ENCODE measurements at places on chromosomes 3 and 15. TPM values are rescaled to one million over a fixed set of nuclear protein-coding genes. Genes with fewer than 3 reads are reported as not detected.
A peak's percentile ranks its signal among the peaks of the same experiment; 100 is the strongest.

Gene SH2D7
- 0.13 TPM for polyA plus RNA-seq

- no peak for DNase-seq
Measured at GRCh38 chr15:61248790-61249189, 19.7 kb upstream of the RORA start.

GRCh38 chr15:64149424-64149823, 2.1 kb upstream of the SNX22 start:
- DNase-seq = no peak

DNA sequence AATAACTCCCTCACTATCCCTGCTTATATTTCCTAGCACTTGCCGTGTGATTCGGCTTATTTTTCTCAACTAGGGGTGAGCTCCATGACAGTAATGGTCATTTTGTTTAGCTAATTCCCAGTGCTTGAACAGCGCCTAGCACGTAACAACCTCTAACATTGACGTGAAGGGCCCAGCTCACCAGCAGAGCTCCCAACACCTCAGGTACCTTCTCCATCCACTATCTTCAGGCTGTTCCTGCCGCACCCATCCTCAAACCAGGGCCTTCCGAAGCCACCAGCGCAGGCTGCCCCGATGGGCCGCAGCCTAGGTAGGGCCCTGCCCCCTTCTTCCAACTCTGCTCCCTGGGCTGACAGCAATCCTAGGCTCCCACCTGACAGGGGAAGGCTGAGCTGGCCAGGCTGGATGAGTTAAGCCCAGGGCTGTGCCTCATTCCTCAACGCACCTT, 751 bp upstream of the RPS17 start:
- peak; percentile 32 for DNase-seq

Gene MYL3
- 640 TPM for polyA plus RNA-seq

DNA sequence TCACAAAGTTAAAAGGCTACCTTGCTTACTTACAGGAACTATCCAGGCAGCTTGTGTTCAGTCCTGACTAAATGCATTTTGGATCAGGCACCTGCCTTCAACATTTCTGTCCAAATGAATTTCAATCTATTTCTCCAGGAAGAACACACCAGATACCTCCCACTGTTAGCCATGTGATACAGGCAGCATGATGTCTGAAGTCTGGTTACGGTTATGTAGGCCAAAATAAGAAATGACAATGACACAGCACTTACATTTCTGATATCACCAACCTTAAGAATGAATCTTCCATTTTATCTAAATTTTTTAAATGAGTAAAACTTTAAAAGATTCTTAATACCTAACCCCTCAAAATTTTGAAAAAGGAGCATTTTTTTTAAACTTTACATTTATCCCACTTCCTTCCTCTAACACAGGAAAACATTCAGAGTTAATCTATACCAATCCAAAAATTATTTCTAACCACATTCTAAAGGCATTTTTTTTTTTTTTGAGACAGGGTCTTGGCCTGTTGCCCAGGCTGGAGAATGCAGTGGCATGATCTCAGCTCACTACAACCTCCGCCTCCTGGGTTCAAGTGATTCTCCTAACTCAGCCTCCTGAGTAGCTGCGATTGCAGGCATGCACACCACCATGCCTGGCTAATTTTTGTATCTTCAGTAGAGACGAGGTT, at the start of gene MAP4:
Gene MAP4 (minus strand): TSS at position 116 of the 673 bp plus-strand sequence. CDS start 17,556 bp downstream, outside the sequence.
- no peak for DNase-seq

Gene IFT122
- polyA plus RNA-seq = 25.8 TPM

Gene ACY1
- 13.7 TPM for polyA plus RNA-seq

GRCh38 chr15:91243826-91244225, 143.8 kb downstream of the SV2B start:
- DNase-seq = no peak

GRCh38 chr3:12662593-12663400, 1.1 kb downstream of the RAF1 start:
- peak; percentile 80 for DNase-seq

Gene TLR9
- polyA plus RNA-seq = not detected
